ENCODE measurements at places on chromosomes 1 and 21.
A peak's percentile ranks its signal among the peaks of the same experiment; 100 is the strongest.

GRCh38 chr1:180643693-180644092 lies 11.9 kb downstream of the XPR1 start:
- DNase-seq, result no peak

- DNase-seq, result no peak
These were observed 105.9 kb downstream of the GPATCH2 start for GRCh38 chr1:217524787-217525520.

DNA sequence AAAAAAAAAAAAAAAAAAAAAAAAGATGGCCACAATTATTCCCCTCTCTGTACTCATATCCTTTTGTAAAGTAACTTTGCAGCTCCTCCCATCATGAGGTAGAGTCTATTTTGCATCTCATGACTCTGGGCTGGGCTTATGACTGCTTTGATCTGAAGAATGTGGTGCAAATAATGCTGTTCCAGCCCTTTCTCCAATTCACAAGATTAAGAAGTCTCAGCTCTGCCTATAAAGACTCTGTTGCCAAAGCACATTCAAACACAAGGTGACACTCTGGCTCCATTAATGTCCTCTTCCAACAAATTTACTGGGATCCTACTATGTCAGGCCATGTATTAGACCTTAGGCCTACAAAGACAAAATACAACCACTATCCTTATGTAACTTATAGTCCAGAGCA lies 64.8 kb upstream of the PTCH2 start:
- no peak for DNase-seq

DNA sequence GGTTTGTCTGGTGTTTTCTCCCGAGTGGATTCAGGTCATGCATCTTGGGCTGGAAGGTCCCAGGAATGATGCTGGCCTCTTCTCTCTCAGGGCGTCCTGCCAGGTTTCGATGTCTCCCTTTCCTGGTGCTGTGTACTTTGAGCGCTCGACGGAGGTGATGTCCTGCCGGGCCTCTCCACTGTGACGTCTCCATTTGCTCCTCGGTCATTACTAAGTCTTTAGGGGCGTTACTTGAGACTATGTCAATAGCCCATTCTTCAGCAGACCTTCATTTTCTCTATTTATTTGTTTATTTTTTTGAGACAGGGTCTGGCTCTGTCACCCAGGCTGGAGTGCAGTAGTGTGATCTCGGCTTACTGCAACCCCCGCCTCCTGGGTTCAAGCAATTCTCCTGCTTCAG lies 37.2 kb upstream of the TNFRSF1B start:
- DNase-seq, result no peak

DNA sequence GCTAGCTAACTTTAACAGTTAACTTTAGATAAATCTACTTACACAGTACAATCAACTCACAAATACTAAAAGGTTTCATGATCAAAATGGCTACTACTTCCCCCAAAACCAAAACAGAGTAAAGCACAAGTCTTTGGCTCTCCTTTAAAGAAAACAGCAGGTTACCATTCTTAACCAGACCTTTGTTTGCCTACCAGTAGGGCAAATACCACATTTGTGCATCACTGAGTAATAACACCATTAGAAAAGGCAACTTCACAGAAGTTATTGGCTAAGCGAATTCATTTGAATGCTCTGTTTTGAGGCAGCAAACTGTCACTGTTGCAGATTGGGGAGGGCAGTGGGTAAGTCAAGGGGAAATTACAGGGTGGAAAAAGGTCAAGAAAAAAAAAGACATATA lies 17.3 kb upstream of the SERPINC1 start:
- no peak for DNase-seq

- DNase-seq, result no peak
These were observed 27.4 kb downstream of the PHGDH start for GRCh38 chr1:119739150-119739549.

DNA sequence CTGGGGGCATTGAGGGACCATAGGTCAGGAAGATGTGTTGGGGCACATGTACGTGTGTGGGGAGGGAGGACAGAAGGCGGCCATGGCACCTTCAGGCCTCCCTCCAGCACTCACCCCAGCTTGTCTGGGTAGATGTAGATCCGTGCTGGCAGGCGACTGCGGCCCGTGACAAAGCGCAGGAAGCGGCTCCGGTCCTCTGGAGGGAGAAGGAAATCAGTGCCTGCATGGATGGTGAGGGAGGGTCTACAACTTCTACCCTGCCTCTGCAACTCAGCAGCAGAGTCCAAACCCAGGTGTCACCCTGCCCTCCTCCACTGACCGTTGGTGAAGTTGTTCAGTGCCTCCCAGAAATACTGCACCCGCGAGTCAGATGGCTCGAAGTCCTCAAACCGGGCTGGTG lies 7.4 kb downstream of the HECTD3 start:
- DNase-seq, result no peak

- no peak for DNase-seq
These were observed 322.7 kb downstream of the ZNF326 start for GRCh38 chr1:90317628-90318027.

GRCh38 chr1:119947468-119947867 lies 51.2 kb upstream of the ADAM30 start:
- DNase-seq, result no peak

GRCh38 chr1:235902677-235903542 lies 36.2 kb upstream of the LYST start:
- DNase-seq, result no peak

GRCh38 chr1:50474859-50475809 lies 51.9 kb upstream of the DMRTA2 start:
- DNase-seq, result no peak

DNA sequence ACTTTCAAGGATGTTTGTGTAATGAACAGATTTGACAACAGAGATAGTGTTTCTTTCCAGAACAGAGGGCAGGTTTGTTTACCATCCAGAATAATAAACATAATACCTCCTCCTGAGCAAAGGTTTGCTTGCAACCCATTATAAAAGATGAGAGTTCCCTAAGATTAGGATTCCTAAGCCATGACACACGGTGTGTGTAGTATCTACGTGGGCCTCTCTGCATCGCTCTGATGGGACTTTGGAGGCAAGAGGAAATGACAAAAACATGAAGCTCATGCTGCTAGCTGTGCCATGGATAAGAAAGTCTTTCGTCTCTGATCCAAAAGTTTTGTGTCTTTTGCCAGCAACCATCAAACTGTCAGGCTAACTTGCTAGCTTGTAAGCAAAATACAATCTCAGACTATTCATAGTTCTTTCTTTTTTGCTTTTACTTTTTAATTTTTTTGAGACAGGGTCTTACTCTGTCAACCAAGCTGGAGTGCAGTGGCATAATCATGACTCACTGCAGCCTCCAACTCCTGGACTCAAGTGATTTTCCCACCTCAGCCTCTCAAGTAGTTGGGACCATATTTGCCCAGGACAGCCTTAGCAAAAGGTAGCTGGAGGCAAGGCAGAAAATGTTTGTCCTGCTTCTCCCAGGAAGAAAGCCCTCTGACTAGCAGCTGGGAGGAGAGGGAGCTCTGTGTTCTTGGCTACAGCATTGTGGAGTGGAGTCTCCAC lies 81.1 kb downstream of the LHX4 start:
- DNase-seq, result no peak

GRCh38 chr1:180811886-180812285 lies 100.8 kb upstream of the KIAA1614 start:
- DNase-seq, result no peak

GRCh38 chr1:207248544-207249198 lies 72.8 kb upstream of the CD55 start:
- no peak for DNase-seq

DNA sequence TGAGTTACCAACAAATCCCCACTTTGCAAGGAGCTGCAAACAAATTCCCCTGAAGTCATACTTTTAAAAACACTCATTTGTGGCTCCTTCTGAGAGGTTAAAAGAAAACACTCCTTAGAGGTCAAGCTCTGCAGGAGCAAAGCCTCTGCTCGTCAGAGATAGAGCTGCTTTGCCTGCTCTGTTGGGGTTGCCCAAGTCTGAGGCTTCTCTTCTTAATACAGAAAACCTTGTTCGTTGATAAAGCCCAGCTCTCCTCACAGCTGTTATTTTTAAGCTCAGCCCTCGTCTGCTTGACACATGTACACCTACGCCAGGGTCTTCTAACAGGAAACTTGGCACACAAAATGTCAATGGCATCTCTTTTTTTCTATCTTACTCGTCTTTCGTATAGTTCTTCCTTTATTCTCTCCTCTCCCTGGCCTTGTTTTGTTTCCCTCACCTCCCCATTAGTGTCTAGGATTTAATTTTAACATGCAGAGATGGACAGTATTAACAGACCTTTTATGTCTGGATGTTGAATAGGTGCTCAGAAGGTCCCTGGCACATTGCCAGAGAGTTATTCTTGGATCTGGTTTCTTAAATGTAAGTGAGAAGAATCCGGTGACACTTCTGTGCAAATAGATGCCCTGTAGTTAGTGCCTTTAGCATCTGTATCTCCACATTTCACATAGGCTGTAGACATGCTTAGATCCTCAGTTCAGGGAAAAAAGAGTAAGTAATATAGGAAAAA lies 86.0 kb downstream of the LRRC53 start:
- DNase-seq, result no peak

- DNase-seq, result no peak
These were observed 84.6 kb upstream of the SSX2IP start for GRCh38 chr1:84774669-84775534.

- no peak for DNase-seq
These were observed 46.0 kb downstream of the DIP2A start for GRCh38 chr21:46504666-46505065.

DNA sequence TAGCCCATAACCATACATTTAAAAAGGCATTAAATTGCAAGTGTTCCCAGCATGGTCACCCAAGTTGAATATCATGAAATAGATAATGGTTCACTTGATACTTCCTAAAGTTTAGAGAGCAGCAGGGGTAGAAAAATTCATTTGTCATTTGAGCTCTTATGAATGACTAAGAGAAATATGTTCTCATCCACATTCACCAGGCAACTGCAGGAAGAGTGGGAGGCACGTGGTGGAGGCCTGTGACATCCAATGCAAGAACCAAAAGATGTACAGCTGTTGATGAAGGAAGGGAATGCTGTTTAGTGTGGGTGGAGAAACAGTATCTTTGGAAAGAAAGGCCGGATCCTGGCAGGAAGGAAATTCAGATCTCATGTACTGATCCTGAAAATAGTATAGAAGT lies 473.1 kb downstream of the ADGRL2 start:
- no peak for DNase-seq

DNA sequence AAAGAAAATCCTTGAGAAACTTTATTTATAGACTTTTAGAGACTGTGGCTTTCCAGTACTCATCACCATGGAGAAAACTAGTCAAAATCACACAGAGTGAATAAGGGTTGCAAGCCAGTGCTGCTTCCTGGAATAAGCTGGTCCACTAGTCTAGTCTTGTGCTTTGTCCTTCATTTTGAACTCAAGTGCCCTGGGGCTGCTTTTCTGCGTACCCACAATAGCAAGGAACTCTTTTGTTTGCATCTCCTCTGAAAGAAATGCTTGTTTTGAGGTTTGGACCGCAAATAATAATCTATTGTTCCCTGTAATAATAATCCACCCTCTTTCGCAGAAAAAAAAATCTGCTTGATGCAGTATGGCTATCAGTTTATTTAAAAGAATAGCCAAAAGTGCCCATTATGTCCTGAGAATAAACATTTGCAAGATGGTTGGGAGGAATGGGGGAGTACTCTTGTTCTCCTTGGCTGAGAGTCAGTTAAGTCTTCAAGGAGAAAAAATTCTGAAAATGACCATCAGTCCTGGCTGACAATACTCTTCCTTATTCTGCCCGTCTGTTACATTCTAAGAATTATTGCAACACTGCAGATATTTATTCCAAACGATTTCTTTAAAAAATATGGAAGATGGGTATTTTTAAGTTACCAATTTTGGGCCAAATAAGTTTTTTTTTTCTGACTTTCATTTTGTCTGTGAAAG lies 41.9 kb downstream of the MPZL1 start:
- DNase-seq, result no peak

- peak; percentile 45 for DNase-seq
These were observed 41.3 kb upstream of the EIF4G3 start for GRCh38 chr1:21217812-21218596.

- no peak for DNase-seq
These were observed 25.1 kb upstream of the EEIG2 start for GRCh38 chr1:108534759-108535158.

DNA sequence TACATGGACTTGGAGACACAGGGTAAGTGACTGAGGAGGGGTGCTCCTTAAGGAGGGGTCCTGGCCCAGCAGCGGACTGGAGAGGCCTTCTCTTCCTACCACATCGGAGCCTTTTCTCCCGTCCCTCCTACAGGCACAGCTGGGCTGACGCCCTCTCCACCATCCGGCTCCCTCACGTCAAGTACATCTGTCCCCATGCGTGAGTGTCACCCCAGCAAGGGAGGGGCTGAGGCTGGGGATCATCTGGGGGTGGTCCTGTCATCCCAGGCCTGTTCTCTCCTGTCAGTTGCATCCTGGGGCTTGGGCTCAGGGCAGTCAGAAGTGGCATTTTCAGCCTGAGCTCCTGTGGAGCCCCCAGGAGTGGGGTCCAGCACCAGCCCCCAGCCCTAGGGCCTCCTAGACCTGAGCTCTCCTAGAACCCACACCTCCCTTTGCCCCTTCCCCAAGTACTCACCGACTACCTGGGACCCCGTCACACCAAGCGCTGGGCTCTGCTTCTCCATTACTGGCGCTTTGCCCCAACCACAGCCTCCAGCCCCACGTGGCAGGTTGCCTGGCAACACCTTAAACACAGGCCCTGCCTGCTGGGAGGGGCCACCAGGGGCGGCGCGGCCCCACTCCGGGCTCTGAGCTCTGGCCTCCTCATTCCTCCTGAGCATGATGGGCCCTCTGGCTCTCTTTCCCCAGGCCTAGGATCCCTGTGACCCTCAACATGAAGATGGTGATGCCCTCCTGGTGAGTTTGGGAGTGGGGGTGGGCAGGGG lies 2.3 kb downstream of the LYPLA2 start:
- peak; percentile 56 for DNase-seq

Measured in GM12891 (cell line).